ENCODE measurements at places on chromosomes 5 and 9.

DNA sequence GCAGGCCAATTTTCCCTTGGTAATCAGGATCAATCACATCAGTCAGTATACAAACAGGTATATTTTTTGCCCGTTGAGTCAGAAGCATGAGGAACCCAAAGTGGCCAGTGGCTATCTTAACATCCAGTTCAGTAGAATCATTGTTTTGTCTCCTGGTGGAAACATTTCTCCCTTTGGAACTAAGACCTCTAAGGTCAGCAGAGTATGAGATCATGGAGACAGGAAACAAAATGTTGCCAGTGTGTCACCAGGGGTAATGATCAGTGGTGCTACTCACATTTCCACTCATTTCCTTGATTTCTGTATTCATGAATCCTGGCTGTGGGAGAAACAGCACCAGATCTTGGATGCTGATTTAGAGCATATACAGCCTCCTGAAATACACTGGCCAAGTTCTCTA is 553.0 kb downstream of the CSNK1G3 start:
- no peak for DNase-seq

DNA sequence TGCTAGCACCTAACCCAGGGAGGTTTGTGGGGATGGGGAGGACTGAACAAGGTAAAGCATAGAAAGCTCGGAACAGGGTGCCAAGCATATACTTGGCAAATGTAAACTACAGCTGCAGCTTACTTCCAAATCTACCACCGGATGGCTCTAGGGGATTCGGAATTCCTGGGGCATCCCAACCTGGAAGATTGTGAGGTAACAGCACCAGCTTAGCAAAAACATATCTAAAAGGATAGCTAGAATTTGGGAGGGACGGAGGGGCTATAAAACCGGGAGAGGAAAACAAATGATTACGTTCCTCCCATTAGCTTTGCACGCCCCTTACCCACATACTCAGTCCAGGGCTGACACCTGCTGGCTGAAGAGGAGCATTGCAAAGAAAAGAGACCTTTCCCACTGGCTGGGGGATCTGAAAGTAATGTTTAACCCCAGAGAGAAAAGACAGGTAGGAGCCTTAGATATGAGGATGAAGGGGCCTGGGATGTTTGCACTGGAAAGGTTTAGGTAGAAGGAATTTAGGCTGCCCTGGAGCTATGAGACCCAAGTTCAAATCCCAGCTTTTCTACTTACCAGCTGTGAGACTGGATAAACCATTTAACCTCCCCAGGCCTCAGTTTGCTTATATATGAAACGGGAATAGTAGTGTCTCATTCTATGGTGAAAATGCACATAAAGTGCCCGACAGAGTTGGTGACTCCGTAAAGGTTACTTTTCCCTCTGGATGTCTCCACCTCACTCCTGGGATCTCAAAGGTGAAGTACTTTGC is 73.6 kb downstream of the FAM114A2 start:
- DNase-seq: no peak

GRCh38 chr9:70556771-70557170 is 142.3 kb upstream of the KLF9 start:
- no peak for DNase-seq

- peak; percentile 32 for DNase-seq
These were observed 125.2 kb downstream of the GPBP1 start for GRCh38 chr5:57298985-57299491.

- DNase-seq: no peak
These were observed 4.9 kb downstream of the TPRN start for GRCh38 chr9:137195525-137196220.

GRCh38 chr9:127862075-127863011 is 7.9 kb upstream of the ENG start:
- DNase-seq: peak; percentile 33

Data from central memory CD8-positive, alpha-beta T cell (primary cell).